ENCODE measurements at places on chromosomes 4 and X.

GRCh38 chrX:23945206-23945605 is 37.4 kb downstream of the CXorf58 start:
- DNase-seq = no peak

DNA sequence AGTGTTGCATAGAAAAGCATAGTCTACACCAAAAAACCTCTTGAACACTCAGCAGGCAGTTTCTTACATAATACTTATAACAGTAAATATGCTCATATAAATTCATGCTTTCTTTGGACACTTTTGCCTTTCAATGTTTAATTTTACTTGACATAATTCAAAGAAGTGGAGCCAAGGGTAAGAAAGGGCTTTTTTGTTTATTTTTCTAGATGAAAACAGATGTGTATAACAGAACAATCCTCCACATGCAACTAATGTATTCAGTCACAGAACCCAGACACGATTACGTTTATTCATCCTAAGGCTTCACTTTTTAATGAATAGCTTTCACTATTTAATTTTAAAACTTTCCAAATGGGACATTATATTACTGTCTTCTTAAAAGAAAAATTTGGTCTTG is 58.0 kb upstream of the PTPN13 start:
- no peak for DNase-seq

DNA sequence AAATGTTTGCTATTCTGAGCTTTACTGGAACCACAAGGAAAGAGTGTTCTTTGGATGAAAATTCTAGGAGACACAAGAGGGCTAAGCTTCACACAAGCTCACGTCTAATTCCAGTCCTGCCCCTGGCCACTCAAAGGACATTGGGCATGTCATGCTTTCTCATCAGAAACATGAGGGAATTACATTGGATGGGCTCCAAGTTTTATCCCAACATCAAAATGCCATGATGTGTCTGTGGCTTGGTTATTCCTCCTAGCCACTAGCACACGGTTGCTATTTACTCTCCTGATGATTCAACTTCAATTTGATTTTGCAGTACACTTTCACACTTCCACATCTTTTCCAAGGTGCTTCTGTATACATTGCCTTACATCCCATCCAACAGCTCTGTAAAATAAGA is 149.6 kb upstream of the FAM9B start:
- DNase-seq = no peak

DNA sequence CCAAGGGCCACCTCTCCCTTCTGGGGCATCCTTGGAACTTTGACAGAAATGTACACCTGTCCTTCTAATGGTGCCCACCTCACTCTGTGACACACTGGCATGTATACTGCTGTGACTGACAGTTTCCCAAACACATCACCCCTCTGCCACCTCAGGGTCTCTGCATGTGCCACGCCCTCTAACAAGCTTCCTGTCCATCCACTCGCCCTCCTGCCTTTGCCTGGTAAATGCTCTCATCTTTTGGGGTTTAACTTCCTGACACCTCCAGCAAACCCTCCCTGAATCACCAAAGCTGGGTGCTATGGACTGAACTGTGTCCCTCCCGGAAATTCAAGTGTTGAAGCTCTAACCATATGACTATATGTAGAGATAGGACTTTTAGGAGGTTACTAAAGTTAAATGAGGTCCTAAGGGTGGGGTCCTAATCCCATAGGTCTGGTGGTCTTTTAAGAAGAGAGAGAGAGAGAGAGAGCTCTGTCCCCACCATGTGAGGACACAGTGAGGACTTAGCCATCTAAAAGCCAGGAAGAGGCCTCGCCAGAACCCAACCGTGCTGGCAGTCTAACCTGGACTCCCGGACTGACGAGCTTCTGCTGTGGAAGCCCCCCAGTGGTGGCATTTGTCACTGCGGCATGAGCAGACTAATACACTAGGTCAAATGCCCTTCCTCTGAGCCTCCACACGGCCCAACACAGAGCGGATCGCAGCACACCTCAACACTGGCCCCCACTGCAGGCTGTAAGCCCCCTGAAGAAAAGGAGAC is 95.6 kb downstream of the AFAP1 start:
- peak; percentile 91 for DNase-seq

DNA sequence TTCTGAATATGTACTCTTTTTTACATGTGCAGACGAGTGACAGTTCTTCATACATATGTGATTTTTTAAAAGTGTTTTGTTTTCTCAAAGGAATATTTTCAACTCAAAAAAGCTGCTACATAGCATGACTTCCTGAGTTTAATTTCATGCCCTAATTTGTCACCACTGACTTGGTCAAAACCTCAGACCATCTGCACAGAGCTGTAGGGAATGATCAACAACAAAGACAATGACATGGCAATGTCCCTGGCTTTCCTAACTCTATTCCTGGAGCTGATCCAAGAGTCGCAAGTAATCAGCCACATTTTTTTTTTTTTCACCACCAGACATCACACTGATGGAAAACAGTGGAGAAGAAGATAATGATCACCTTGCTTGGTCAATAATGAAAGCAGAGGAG is 97.7 kb downstream of the TMA16 start:
- no peak for DNase-seq

DNA sequence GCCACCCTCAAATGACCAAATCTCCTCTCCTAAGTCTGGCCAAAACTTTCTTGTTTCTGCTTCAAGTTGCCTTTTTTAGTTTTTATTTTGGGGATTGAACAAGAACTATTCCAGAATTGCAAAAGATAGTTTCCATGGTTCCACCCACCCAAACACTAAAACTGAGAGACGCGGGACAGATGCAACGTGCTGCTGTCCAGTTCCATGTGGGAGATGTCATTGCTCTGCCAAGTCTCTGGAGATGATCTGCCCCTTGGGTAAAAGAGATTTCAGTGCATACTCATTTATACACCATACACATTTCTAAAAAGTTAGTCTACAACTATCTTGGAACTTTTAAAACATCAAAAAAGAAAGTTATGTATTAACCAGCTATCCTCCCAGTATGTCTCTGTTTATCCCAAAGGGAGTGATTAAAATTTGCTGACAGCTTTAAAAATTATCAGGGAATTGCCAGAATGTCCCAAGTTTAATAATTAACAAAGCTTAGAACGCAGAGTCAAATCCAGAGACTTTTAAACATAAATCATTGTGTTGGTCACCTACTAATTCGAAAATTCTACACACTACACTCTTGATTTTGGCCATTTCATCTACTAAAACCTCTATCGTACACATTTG is 3.2 kb downstream of the MAOB start:
- no peak for DNase-seq
